ENCODE measurements at places on chromosomes 3 and 15.

DNA sequence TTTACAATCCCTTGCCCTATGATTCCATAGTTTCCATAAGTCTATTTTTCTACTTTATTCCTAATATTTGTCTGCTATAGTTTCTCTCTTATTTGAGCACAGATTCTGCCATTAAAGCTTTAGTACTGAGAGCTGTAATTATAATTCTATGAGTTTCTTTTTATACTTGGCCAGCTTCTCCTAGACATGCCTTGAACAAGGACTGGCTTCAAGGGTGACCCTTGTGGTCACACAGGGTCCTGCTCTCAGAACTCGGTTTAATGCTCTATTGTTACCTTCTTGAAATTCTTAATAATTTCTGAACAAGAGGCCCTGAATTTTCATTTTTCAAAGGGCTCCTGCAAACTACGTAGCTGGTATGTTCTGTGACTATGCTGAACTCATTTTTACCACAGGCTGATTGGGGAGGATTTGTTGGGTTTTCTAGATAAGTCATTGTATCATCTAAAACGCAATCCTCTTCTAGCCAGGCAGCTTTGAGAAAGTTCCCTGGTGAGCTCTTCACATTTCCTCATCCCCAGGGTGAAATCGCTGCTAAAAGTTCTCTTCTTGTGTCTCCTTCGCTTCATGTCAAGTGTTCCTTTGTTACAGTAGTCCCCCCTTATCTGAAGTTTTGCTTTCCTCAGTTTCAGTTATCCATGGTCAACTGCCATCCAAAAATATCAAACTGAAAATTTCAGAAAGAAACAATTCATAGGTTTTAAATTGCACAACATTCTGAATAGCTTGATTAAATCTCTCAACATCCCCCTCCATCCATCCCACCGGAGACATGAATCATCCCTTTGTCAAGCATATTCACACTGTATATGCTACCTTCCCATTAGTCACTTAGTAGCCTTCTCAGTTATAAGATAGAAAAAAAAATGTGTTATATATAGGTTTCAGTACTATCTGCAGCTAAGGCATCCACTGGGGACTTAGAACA is 12.6 kb upstream of the PLCL2 start:
- no peak for DNase-seq

- DNase-seq: no peak
These were observed 55.1 kb downstream of the PEX5L start for GRCh38 chr3:179981646-179982045.

DNA sequence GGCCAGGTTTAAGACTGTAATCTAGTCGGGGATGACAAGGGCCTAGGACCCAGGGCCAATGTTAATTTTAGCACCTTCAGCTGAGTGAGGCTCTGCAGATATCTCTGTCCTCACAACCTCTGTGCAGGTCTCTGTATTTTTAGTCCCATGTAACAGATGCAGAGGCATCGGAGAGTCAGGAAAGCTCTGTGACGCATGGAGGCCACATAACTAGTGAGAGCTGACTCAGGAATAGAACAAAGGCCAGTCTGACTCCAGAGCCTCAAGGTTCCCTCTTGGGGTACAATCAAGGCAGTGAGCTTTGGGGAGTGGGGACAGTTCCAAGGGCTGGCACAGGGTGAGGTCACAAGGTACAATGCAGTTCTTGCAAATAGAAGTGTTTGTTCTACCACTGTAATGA is 31.0 kb downstream of the FSTL1 start:
- DNase-seq: no peak

DNA sequence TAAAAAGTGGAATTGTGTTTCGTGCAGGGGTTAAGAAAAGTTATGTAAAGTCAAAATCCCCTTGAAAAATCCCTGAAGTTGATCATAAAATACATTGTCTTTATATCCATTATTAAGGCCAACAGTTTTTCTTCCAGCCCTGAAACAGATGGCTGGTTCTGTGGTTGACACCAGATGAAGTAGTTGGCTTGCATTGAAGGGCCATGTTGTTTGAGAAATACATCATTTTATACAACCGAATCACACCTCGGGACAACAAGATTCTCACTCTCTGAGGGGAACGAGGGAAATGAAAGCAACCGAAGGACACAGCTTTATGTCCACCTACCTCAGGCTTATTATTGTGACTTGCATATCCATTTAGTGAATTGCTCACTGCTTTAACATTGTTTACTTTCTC is 126.0 kb upstream of the MITF start:
- no peak for DNase-seq

DNA sequence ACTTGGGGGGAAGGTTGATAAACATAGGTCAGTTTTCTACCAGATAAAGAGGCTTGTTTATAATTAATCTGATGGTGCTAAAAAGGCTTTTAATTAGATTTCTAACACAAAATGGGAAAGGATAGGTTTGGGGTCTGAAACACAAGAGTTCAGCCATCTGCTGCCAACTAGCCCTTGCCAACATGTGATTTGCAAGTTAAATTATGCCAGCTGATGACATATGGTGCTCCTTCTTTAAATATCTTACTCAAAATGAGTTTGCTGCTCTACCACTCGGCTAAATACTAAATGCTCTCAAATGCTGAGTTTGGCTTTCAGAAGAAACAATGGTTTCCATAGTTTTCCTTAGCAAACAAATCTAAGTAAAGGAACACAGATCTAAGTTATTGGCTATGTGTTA is 557.8 kb upstream of the CCDC54 start:
- no peak for DNase-seq

- DNase-seq: no peak
These were observed 86.3 kb downstream of the LMLN start for GRCh38 chr3:198046120-198046857.

DNA sequence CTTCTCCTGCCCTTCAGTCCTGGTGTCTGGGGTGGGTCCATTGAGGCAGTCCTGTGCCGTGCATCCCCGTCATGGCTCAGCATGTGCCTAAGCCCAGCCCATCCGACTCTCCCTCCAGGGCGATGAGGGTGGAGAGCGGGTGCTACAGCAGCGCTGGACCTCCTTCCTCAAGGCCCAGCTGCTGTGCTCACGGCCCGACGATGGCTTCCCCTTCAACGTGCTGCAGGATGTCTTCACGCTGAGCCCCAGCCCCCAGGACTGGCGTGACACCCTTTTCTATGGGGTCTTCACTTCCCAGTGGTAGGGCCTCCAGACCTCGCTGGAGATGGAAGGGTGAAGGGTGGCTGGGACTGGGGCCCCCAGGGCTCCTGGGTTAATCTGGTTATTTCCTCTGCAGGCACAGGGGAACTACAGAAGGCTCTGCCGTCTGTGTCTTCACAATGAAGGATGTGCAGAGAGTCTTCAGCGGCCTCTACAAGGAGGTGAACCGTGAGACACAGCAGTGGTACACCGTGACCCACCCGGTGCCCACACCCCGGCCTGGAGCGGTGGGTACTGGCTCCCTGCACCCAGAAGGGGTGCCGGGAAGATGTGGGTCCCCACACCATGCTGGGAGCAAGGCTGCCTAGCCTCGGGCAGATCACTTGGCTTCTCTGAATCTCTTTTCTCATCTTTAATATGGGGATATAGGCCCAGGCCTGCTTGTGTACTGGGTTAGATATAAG is 10.1 kb downstream of the CIB1 start:
- no peak for DNase-seq

DNA sequence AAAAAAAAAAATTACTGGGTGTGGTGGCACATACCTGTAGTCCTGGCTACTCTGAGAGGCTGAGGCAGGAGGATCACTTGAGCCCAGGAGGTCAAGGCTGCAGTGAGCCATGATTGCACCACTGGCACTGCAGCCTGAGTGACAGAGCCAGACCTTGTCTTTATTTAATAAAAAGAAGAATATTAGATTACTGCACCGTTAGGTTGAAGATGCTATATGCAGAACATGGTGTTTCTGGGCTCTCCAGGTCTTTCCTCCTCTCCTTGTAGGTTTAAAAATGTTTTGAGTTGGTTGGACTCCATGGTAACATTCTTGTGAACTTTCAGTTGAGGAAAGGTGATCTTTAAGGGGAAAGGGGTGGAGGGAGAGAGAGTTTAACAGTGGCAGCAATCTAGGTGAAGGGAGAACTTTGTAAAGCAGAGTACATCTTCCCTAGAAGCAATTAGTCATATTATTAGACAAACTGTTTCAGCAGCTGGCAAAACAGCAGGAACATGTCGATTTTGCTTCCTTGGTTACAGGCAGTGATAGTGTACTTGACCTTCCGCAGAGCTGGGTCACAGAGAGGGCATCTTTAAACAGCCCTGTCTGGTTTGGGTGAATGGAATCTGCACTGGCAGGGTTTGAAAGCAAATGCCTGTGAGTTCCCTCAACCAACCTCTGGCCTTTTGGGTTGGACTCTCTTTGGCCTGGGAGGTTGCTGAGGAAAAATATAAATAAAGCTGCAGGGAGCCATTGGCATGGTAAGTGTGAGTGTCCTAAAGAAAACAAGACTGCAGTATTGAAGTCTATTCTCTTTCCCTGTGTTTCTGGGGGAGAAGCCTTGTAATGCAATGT is 42.8 kb downstream of the NR2C2 start:
- DNase-seq: no peak

GRCh38 chr3:125154800-125155269 is 57.7 kb downstream of the SLC12A8 start:
- no peak for DNase-seq

DNA sequence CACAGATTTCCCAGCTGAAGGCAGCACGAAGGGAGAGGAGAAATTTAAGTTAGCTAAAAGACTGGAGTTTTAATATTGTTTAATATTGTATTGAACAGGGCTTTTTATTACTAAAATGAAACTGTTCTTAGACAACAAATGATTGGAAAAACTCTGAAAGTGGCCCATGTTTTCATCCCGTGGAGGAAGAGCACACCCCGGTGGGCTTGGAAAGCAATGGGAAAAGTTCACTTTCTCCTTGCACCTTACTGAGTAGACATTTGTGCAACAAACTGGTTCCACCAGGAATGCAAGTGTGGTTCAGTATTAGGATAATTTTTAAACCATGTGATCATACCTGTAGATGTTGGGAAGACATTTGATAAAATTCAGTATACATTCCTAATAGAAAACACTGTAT is 8.2 kb upstream of the ESYT3 start:
- DNase-seq: no peak

GRCh38 chr15:40045572-40046217 is 6.7 kb upstream of the SRP14 start:
- no peak for DNase-seq

GRCh38 chr3:46463120-46463867 is 1.4 kb downstream of the LTF start:
- DNase-seq: no peak

- DNase-seq: no peak
These were observed 335.6 kb downstream of the FOXP1 start for GRCh38 chr3:71247958-71248335.

Measured in NCI-H1930 (cell line).